Upper lobe of left lung (tissue), 6 donors: ENCODE measurements at places on chromosomes 11 and 22. TPM values are rescaled to one million over a fixed set of nuclear protein-coding genes. Genes with fewer than 3 reads are reported as not detected.

- peaks cover 8% of the 10 kb centered on the region for H3K4me1 ChIP-seq
- H3K27me3 ChIP-seq = no peaks in the 10 kb centered on the region
- no peak for DNase-seq
- H3K27ac ChIP-seq = no peak overlapping the region
- no peak overlapping the region for H3K4me3 ChIP-seq
Observed at GRCh38 chr11:44244639-44245310, 65.2 kb downstream of the ALX4 start.

DNA sequence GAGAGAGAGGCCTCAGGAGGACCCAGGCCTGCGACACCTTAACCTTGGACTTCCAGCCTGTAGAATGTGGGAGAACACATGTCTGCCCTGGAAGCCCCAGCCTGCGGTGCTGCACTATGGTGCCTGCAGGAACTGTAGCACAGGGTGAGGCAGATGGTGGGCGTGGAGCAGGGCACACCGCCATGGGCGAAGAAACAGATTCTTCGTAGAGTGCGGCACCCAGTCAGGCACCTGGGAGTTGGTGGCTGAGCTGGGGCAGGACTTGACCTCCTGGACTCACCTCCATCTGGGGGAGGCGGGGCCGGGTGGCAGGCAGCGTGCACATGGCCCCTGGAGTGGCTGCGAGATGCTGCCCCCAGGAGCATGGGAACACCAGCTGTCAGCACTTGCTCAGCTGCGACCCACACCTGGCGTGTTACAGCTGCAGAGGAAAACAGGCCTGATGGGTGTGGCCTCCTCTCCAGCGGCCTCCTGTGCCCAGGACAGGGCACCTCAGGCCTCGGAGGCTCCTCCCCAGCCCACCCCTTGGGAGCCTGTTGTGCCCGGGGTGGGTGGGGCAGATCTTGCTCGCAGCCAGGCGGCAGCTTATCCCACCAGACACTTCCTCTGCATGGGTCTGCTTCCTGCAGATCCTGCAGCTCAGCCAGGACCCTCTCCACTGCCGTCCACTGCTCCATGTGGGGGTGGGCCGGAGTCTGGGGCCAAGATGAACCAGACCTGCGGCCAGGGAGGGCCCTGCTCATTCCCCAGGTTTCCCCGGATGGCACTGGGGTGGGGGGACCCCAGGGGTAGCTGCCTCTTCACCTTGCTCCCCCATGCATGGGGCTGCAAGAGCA is 80.4 kb downstream of the MYEOV start:
- H3K36me3 ChIP-seq = no peaks in the 10 kb centered on the region
- peak; percentile 20 for DNase-seq
- no peak overlapping the region for H3K4me3 ChIP-seq
- peaks cover 13% of the 10 kb centered on the region for H3K4me1 ChIP-seq
- no peak overlapping the region for H3K27ac ChIP-seq
- no peaks in the 10 kb centered on the region for H3K27me3 ChIP-seq

Gene APOL5
- not detected for total RNA-seq

- H3K4me3 ChIP-seq = no peak overlapping the region
- H3K27me3 ChIP-seq = no peaks in the 10 kb centered on the region
- no peak for DNase-seq
Observed at GRCh38 chr11:61699737-61700160, 19.6 kb downstream of the DAGLA start.

DNA sequence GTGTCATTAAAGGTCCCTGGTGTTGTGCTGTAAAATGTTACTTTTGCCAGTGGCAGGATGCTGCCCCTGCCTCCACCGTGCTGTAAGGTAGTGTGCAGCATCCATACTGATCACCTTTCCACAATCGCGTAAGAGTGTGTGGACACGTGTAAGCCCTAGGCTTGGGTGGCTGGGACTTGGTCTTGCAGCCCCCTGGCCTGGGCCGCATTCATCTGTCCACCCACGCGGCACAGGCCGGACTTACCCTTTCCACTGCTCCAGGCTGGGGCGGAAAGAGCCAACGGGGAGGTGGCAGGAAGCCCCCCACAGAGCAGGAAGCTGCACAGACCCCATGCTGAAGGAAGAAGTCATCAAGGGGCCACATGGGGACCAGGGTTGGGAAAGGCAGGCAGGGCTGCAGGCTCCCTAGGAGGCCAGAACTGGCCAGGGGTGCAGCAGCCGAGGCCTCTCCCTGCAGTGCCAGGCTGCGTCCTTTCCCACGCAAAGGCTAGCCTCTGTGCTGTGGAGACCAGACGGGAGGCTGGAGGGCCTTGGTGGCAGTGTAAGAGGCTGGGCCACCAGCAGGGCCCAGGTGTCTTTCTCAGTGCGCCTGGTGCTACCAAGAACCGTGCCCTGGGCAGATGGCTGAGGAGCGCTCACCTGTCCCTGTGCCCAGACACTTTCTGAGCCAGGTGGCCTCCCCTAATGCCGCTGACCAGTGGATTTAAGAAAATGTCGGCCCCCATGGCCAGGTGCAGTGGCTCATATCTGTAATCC is 11.7 kb upstream of the TMEM191C start:
- H3K27ac ChIP-seq = no peak overlapping the region
- no peaks in the 10 kb centered on the region for H3K27me3 ChIP-seq
- H3K4me3 ChIP-seq = no peak overlapping the region
- H3K36me3 ChIP-seq = no peaks in the 10 kb centered on the region
- no peak for DNase-seq
- peaks cover 14% of the 10 kb centered on the region for H3K4me1 ChIP-seq

Gene OR51E2
- total RNA-seq = not detected

DNA sequence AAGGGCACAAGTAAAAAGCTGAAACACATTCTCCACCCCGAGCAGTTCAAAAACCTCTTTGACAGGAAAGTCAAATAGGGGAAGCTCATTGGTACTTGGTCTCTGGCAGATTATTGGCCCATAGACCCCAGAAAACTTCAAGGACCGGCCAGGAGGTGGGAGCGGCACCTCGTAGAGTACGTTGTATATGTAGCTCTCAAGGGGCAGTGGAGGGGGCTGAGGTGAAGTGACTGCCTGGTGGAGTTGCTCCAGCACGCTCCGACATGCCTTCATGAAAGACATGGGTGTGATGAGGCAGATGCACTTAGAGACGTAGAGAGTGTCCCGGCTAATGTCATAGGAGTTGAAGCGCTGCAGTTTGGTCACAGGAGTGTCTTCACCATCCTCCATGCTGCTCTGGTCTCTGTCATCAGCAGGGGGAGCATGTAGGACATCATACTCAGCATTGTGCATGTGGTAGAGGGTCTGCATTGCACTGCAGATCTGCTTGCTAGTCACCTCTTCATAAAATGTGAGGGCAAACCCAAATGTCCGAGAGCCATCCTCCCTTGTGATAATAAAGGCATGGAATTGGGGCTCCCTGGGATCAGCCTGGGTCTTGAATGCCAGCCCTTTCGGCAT is 61.3 kb downstream of the DENND5A start:
- no peak for DNase-seq
- no peak overlapping the region for H3K27ac ChIP-seq
- H3K4me3 ChIP-seq = no peak overlapping the region
- peaks cover 29% of the 10 kb centered on the region for H3K36me3 ChIP-seq

Gene PGA3
- total RNA-seq = not detected

Gene WNT11
- 4.7 TPM for total RNA-seq

DNA sequence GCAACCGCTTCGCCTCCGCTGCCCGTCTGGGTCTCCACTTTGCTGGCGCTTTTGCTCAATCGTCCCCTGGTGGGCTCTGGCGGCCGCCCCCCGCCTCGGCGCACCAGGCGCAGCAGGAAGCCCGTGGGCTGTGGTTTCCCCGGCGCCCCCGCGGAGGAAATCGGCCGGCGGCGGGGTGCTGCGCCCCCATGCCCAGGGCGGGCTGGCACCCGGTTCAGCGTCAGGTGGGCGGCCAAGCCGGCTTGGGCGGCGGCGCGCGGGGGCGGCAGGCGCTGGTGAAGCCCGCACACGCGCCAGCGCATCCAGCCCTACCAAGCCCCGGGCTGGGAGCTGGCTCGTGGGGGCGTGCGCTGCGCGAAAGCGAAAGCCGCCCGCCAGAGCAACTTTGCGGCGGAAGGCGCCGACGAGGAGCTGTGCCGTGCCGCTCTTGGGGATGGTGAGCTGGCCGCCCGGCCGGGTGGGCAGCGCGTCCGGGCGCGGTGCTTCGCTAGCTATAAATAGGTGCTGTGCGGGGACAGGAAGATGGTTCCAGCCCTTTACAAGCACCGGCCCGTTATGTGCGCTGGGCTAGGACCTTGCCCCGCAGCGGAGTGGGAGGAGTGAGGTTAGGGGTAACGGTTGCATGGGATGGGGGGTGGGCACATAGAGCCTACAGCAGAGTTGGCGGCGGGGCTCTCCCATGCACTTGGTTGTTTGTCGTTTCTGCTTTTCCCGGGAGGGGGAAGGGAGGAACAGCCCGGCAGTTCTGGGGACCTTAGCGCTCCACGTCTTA is 25.0 kb upstream of the SUSD2 start:
- no peaks in the 10 kb centered on the region for H3K36me3 ChIP-seq
- H3K27me3 ChIP-seq = no peaks in the 10 kb centered on the region
- H3K4me3 ChIP-seq = peak overlapping the region; percentile 66
- DNase-seq = peak; percentile 92

DNA sequence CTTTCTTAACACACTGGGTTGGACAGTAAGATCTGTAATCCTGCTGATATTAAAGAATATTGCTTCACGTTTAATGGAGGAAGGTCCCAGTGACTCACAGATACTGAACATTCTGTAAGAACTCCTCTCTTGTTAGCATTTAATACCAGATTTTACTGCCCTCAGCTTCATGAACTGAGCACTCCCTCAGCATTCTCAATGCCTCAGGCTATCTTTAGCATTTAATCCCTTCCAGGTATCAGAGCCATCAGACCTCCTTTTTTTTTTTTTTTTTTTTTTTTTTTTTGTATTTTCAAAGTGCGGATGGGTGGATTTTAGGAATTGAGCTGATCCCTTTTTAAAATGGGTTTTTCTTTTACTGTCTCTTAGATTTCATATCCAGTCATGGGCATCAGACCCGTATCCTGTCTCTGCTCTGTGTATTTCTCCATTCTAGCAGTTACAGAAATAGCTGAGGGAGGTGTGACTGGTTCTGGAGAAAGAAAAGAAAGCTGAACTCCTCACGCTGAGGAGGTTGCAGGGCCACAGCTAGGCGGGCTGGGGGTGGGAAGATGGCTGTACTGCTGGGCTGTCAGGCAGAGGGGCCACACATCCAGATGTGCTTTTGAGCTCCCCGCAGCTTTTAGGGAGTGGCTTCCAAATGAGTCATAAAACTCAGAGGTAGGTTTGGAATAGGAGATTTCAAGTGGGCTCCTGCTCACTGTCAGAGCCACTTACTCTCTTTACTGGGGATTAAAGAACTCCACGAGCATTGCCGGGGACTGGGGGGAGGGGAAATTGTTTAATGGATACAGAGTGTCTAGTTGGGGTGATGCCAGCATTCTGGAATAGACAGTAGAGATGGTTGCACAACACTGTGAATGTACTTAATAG is 97.0 kb downstream of the SYT9 start:
- no peak overlapping the region for H3K27ac ChIP-seq
- no peaks in the 10 kb centered on the region for H3K4me1 ChIP-seq
- H3K27me3 ChIP-seq = no peaks in the 10 kb centered on the region
- H3K4me3 ChIP-seq = no peak overlapping the region
- H3K36me3 ChIP-seq = no peaks in the 10 kb centered on the region
- DNase-seq = no peak

Gene ELF5
- 23.1 TPM for total RNA-seq

Gene C11orf98
- 33.8 TPM for total RNA-seq

GRCh38 chr11:8913961-8914660 is 3.1 kb downstream of the AKIP1 start:
- H3K4me1 ChIP-seq = peaks cover 27% of the 10 kb centered on the region
- H3K36me3 ChIP-seq = peaks cover 3% of the 10 kb centered on the region
- peak overlapping the region; percentile 18 for H3K4me3 ChIP-seq
- H3K27ac ChIP-seq = peak overlapping the region; percentile 74
- DNase-seq = no peak

Gene POU2F3
- total RNA-seq = 21.0 TPM

Gene NAV2
- total RNA-seq = 61.4 TPM

GRCh38 chr22:48350456-48350855 is 1477.2 kb downstream of the BRD1 start:
- no peak overlapping the region for H3K27ac ChIP-seq
- no peak for DNase-seq
- no peaks in the 10 kb centered on the region for H3K36me3 ChIP-seq
- H3K4me1 ChIP-seq = no peaks in the 10 kb centered on the region
- H3K4me3 ChIP-seq = no peak overlapping the region
- no peaks in the 10 kb centered on the region for H3K27me3 ChIP-seq

Gene SYT7
- total RNA-seq = 2.1 TPM

DNA sequence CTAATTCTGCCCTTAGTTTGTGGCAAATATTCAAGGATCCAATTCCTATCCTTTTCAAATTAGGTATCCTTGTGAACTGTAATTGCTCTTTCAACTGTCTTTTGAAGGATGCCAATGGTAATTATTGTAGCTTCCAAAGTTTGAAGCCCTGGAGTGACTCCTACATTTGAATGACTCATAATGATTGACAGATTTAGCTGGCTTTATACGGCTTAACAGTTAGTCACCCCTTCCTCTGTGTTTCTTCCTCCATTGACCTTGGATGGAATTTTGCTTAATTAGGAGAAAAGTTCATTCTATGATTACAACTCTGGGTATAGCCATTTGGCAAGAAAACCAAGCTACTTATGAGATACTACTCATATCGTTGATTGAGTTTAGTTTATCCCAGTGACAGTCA is 639.3 kb upstream of the KIRREL3 start:
- H3K4me3 ChIP-seq = no peak overlapping the region
- H3K36me3 ChIP-seq = no peaks in the 10 kb centered on the region
- no peak overlapping the region for H3K27ac ChIP-seq
- no peaks in the 10 kb centered on the region for H3K27me3 ChIP-seq
- no peaks in the 10 kb centered on the region for H3K4me1 ChIP-seq
- DNase-seq = no peak

DNA sequence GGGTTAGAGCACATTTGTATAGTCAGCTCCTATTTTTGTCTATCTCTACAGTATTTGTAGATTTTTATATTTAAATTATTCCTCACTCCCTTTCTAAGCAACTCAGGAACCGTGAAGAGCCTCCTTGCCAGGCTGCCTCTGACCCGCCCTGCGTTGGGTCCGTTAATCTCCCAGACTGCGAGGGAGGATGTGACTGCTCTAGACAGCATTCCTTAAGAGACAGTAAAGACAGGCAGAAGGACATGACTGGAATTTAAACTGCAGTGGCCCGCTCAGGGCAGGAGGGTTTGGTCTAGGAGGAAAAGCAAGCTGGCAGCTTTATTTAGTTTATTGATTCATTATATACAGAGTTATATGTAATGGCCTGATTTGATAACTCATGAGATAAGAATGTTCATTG is 413.7 kb downstream of the TMEM135 start:
- no peaks in the 10 kb centered on the region for H3K4me1 ChIP-seq
- H3K36me3 ChIP-seq = no peaks in the 10 kb centered on the region
- no peak for DNase-seq
- H3K27me3 ChIP-seq = no peaks in the 10 kb centered on the region
- no peak overlapping the region for H3K27ac ChIP-seq
- H3K4me3 ChIP-seq = no peak overlapping the region

- no peaks in the 10 kb centered on the region for H3K4me1 ChIP-seq
Observed at GRCh38 chr11:68390315-68390714, 70.2 kb upstream of the PPP6R3 start.
